ENCODE measurements at places on chromosomes 11 and 22.

DNA sequence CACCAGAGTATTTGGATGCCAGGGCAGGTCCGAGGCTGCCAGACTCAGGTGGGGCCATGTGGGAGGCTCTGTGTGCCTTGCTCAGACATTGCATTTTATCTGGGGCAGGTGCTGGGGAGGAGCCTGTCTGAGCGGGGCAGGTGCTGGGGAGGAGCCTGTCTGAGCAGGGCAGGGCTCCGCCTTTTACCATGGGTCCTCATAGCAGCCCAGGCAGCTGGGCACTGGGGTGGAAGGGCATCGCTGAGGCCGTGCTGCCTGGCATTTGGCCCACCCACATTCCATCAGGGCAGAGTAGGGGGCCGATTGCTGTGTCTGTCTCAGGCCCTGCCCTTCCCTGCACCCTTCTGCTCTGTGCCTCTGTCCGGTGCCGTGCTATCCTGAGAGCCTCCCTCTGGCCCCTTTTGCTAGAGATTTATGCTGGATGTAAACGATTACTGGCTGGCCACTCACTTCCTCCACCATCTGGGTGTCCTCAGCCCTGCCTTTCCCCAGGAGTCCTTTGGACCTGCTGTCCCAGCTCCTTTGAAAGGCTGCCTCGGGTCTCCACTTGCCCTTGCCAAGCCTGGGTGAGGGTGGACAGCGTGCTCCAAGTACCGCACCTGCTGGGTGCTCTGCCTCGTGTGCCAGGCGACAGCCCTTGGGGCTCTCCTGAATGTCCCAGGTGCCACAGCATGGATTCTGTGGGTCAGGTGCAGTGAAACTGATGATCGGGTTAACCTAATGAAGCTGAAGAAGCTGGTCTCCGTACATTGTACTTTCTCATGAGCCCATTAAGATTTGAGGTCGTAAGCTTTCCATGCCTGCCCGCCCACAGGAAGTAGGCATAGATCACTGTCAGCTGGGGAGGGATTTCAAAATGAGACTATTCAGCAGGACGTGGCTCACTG is 281.6 kb downstream of the TBC1D22A start:
- DNase-seq: no peak

DNA sequence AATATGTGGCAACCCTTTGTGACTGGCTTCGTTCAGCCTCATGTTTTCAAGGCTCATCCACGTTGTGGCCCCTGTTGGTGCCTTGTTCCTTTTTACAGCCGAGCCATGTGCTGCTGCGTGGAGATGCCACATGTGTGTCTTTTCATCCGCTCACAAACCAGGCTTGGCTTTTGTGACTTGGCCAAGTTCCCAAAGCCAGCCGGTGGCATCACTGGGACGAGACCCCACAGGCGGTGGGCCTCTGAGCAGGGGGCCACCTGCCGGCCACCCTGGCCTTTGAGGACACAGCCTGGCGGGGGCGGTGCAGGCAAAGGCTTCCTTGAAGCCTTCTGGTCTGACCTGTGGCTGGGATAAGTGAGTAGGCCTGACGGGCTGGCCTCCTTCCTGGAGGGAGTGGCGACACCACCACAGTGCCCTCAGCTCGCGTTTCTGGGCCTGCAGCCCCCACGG is 10.5 kb downstream of the GRK2 start:
- no peak for DNase-seq

DNA sequence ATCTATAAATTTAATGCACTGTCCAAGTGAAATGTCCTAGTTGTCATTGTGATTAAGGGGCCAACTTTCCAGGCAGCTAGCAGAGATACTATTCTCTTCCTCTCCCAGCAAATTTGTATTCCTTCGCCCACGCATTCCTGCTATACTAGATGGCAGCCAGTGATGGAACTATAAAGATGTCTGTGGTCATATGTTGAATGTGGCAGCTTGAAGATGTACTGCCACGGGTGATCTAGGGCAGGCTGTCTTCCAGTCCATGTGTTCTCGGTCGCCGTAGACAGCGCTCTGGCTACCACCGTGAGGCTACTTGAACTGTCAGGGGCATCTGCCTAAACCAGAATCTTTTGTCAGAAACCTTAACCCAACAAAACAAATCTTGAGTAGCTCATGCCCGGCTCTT is 8.3 kb upstream of the SIDT2 start:
- no peak for DNase-seq

DNA sequence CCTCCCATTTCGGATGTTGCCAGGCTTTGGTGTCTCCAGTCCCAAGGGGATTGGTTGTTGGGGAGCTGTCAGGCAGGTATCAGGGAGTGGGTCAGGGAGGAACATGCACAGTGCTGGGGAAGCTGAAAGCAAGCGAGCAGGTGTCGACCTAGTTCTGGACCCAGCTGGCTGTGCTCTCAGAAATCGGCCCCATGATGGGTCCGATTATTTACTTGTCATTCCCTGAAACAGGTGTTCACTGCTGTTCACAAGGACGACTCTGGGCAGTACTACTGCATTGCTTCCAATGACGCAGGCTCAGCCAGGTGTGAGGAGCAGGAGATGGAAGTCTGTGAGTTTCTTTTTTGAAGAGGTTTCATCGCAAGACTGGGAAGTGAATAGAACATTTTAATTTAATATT is 76.8 kb downstream of the JAM3 start:
- no peak for DNase-seq

GRCh38 chr11:8333376-8333775 is 69.7 kb upstream of the LMO1 start:
- DNase-seq: no peak

- DNase-seq: no peak
These were observed 45.6 kb downstream of the DNHD1 start for GRCh38 chr11:6542727-6543126.

DNA sequence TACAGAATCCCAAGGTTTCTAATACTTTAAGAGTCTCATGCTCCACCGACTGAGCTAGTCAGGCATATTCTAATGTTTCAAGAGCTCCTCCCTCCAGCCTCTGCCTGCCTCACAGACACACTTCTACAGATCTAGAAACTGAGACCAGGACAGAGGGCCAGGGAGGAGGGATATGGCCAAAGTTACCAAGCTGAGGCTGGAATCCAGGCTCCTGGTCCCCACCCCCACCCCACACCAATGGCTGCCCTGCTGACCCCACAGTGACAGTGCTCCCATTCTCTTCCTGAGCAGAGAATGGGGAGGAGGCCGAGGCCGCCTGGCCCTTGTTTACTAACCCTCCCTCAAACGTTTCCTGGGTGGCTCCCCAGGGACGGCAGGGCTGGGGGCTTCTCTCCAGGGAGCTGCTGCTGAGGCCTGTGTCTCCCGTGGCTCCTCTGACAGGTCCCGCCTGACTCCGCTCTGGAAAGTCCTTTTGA is 2.2 kb downstream of the PLEKHB1 start:
- DNase-seq: no peak

DNA sequence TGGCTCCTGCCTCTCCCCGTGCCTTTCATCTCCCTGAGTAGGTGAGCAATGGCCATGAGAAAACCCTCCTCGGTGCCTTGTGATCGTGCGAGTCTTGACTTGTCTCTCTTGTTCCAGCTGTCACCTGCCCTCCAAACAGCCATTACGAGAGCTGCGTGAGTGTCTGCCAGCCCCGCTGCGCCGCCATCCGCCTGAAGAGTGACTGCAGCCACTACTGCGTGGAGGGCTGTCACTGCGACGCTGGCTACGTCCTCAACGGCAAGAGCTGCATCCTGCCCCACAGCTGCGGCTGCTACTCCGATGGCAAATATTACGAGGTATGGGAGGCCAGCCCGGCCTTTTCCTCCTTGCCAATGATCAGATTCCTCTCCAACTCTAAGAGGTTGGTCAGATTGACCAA is 51.7 kb downstream of the TECTA start:
- DNase-seq: no peak

- DNase-seq: no peak
These were observed 77.6 kb upstream of the ANO3 start for GRCh38 chr11:26254378-26254777.

GRCh38 chr11:19083166-19083565 is 22.6 kb upstream of the MRGPRX2 start:
- DNase-seq: no peak

DNA sequence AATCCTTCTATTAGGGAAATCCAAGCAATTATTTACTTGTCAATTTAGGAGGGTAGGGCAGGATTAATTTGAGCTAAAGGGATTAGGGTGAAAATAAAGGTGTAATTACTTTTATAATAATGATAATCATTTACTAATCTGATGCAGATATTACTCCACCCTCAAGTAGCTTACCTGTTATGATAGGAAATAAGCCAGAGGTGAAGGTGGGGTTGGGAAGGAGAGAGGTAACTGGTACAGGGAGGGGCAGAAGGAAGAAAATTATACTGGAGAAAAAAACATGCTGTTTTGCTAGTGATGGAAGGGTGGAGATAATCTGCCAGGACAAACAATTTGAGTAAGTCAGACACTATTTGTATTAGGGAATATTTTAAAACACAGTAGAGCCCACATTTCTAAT is 157.7 kb downstream of the BARX2 start:
- no peak for DNase-seq

DNA sequence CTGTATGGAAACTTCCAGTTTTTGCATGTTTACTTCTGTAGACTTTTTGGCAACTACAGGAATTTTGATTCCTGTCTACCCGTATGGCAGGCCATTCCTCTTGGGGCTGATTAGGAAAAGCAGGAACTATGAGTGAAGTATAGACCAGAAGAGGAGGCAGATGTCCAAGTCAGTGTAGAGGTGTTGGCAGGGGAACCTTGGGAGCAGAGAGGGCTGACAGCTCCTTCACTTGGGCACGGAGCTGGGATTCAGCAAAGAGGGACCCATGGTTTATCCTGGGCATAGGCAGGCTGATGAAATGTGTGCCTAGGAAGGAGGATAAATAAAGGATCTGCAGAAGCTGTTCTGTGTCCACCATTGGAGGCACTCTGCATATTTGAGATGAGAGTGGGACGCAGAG is 33.1 kb downstream of the TREH start:
- DNase-seq: no peak

- no peak for DNase-seq
These were observed 453.1 kb downstream of the SOX6 start for GRCh38 chr11:15903246-15903645.

- no peak for DNase-seq
These were observed 60.6 kb downstream of the DGCR2 start for GRCh38 chr22:19061471-19062138.

GRCh38 chr11:1771700-1772099 is 8.0 kb upstream of the CTSD start:
- no peak for DNase-seq

GRCh38 chr11:82989628-82990404 is 81.9 kb downstream of the RAB30 start:
- no peak for DNase-seq

DNA sequence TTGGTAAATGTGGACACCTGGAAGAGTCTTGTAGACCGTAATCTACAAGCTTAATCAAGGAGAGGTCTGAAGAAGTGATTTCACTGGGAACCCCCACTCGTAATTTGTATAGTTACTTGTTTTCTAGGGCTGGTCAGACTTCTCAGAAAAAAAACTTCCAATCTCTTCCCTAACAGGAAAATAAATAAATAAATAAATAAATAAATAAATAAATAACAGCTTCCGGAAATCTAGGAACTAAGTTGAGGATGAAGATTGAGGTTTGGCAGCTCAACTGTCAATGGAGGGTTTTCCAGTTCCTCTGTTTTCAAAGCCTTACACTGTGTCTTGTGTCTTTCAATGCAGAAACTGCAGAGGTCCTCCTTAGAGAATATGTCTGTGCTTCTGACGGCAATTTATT is 17.7 kb upstream of the TYR start:
- DNase-seq: no peak

- DNase-seq: no peak
These were observed 420.6 kb downstream of the BRD1 start for GRCh38 chr22:49406879-49407587.

GRCh38 chr11:34480314-34480713 is 33.3 kb downstream of the ELF5 start:
- no peak for DNase-seq

- DNase-seq: no peak
These were observed 8.1 kb downstream of the ARHGAP8 start for GRCh38 chr22:44760476-44760875.

DNA sequence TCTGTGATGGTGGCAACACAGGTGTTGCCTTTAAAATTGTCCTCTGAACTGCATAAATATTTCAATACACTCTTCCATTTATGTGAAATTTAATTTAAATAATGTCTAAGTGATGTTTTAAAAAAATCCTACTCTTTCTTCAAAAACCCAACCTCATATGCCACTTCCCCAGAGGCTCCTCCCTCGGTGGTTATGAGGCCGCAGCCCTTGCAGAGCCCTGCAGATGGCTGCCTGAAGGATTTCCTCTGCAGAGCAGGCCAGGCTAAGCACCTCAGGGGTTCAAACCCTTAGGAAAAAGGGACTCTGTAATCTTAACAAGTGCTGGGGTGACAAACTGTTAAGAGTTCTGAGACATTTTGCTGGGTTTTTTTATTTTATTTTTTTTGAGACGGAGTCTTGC is 25.2 kb downstream of the MORC2 start:
- peak; percentile 51 for DNase-seq

DNA sequence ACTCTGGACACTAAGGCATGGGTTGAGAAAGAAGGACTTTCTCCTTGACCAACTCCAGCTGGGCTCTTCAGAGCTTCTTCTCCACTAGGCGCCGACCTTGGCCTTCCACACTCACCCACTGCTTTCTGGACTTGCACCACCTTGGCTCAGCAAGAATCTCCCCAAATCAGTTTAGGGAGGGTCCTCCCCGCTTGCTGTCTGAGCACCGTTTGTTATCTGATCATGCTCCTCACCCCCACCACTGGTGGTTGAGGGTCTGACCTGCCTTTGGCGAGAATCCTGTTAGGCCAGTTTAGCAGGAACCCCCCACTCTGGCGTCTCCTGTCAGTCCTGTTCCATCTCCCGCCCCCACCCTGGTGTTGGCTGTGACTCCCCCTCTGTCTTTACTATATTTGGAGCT is 10.4 kb downstream of the APOL2 start:
- no peak for DNase-seq

DNA sequence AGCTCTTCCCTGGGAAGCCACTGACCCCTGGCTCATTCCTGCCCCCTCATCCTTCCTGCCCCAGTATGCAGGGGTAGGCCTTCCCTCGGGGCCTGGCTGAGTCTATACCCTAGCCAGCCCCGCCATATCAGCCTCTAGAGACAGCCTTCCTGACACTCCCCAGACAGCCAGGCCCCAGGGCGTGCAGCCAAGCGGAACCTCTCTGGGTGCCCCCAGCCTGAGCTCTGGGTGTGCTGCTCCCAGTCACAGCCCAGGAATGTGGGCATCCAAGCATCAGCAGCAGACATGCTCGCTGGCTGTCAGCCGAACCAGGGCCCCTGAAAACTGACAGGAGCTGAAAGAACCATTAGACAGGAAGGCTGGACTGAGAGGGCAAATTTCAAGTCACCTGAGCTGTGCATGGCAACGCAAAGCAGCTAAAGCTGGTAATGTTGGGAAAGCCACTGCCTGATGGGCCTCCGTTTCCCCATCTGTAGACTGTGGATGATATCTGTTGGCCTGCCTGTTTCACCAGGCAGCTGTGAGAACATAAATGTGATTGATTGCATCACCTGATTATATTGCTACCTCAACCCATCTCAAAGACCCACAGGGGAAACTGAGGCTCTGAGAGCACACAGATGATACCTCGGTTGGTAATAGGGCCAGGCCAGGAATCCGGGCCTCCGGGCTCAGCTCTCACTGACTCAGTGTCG is 93.2 kb downstream of the LRRC32 start:
- DNase-seq: no peak

Measured in effector memory CD4-positive, alpha-beta T cell (primary cell).